ENCODE measurements at places on chromosomes 3 and 15. TPM values are rescaled to one million over a fixed set of nuclear protein-coding genes. Genes with fewer than 3 reads are reported as not detected.

MB21D2 gene
- 13.4 TPM for polyA plus RNA-seq

- no peak for DNase-seq
These were observed 26.3 kb upstream of the FSIP1 start for GRCh38 chr15:39808909-39809308.

DNA sequence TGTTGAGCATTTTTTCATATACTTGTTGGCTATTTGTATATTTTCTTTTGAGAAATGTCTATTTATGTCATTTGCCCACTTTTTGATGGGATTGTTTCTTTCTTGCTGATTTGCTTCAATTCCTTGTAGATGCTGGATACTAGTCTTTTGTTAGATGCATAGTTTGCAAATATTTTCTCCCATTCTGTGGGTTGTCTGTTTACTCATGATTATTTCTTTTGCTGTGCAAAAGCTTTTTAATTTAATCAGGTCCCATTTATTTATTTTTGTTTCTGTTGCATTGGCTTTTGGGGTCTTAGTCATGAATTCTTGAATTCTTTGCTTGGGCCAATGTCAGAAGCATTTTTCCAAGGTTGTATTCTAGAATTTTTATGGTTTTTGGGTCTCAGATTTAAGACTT is 251.7 kb downstream of the WNT5A start:
- DNase-seq, result no peak

DNA sequence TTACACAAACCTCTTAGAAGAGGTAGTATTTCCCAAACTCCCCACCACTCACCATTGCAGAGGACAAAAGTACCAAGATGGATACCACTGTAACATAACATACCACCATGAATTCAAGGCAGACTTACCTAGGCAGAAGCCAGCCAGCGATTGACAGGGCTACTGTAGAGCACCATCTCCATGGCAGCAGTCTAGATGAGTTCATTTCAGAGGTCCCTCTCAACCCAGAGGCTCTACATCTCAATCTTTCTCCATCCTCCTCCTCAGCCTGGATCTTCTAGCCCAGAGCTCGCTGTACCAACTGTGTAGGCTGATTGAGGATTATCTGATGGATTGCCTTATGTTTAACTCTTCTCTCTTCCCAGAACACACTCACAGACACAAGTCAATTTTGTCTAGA is 2.0 kb upstream of the PLIN1 start:
- DNase-seq, result no peak

Measured in testis (tissue), 5 donors.